ENCODE measurements at places on chromosomes 3 and 15.
A peak's percentile ranks its signal among the peaks of the same experiment; 100 is the strongest.

- no peak for DNase-seq
Observed at GRCh38 chr15:23484870-23485269, 37.8 kb upstream of the GOLGA6L2 start.

GRCh38 chr15:73125219-73125618 is 73.0 kb downstream of the NEO1 start:
- no peak for DNase-seq

DNA sequence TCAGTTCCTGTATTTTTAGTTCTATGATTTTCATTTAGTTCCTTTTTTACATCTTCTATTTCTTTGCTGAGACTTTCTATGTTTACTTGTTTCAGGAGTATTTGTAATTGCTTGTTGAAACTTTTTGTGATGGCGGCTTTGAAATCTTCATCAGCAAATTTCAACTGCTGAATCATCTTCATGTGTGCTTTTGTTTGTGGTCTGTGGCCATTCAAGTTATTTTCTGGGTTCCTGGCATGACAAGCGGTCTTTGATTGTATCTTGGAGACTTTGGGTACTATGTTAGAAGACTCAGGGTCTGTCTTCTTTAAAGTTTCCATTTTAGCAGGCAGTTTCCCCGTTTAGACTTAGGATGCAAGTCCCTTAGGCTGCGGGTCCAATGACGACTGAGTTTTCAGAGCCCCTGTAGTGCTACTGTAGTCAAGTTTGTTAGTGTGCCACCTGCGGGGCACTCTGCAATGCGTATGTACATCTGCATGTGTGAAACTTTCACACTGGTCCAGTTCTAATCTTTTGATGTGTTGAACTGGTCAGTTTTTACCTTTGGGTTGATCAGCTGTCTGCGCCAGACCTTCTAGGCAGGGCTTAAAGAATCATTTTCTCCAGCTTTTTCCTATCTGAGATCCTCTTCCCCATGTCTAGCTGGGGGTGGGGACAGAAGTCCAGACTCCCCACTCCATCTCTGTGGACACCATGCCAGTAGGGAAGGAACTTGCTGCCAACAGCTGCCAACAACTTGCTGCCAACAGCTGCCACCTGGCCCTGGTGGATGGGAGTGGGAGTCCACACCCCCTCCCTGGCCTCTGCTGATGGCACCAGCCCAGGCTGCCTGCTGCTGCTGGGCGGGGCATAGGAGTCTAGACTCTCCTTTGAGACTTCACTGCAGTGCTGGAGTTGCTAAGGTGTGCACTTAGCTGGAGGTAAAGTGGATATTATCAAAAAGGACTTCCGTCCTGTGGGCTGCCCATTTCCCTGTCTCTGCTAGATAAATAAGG is 190.9 kb downstream of the TJP1 start:
- DNase-seq: peak; percentile 10

DNA sequence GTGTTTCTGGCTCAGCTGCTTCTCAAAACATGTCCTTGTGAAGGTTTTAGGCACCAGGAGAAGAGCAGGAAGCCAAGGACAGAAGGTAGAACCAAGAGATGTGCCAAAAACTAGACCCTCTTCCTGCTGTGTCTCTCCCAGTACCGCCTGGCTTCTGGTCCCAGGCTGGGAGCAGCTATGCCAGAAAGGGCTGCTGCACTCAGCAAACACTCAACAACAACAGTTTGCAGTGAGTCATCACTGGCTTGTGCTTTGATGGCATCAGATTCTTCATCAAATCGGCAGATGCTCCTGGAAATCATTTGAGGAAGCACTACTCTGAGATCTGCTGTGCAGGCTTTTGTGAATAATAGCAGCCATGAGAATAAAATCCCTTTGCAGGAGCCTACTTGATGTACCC is 63.2 kb downstream of the DGKG start:
- DNase-seq: no peak
